ENCODE measurements at places on chromosomes 4 and X. TPM values are rescaled to one million over a fixed set of nuclear protein-coding genes. Genes with fewer than 3 reads are reported as not detected.

Gene CSTF2
- total RNA-seq = 28.0 TPM

Gene L1CAM
- 2.7 TPM for total RNA-seq

Gene F9
- not detected for total RNA-seq

Gene CYSLTR1
- 0.11 TPM for total RNA-seq

Gene PNMA6F
- not detected for total RNA-seq

Gene MAOB
- 0.37 TPM for total RNA-seq

Gene TENM3
- total RNA-seq = 5.8 TPM

Gene GPR101
- not detected for total RNA-seq

Gene GATA1
- not detected for total RNA-seq

Gene SORCS2
- total RNA-seq = 1.5 TPM

Gene IL3RA
- not detected for total RNA-seq

Gene DMP1
- total RNA-seq = not detected

Gene TEX13C
- not detected for total RNA-seq

Gene PDLIM3
- total RNA-seq = 5.2 TPM

Gene ART3
- total RNA-seq = not detected

Gene MAGEA6
- not detected for total RNA-seq

Gene TEX13B
- total RNA-seq = 0.12 TPM

Gene FHDC1
- total RNA-seq = 0.25 TPM

Gene F11
- not detected for total RNA-seq

Gene STPG2
- total RNA-seq = not detected
